NCI-H2081 treated with DMSO at 0.1 percent for 48 hours (cell line): ENCODE measurements at places on chromosomes 2 and 18.
A peak's percentile ranks its signal among the peaks of the same experiment; 100 is the strongest.

DNA sequence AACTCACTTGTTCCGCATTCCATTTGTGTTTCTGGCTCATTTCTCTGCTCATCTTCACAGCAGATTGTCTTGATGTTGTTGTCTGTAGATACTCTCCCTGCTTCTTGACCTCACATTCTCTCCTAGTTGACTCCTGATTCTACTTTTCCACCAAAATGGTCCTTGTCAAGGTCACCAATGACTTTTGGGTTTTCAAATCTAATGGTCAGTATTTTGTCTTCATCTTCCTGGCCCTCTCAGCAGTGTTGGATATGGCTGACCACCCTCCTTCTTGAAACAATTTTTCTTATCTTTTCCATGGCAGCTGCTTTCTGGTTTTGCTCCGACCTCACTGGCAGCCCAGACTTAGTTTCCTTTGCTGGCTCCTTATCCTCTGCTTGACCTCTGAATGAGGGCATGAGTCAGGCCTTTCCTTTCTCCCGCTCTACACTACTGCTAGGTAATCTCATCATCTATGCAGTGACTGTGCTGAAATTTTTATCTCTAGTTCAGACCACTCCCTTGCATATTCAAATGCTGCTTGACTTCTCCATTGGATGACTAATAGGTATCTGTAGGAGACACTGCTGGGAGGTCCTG is 386.6 kb upstream of the SPRED2 start:
- DNase-seq = no peak

DNA sequence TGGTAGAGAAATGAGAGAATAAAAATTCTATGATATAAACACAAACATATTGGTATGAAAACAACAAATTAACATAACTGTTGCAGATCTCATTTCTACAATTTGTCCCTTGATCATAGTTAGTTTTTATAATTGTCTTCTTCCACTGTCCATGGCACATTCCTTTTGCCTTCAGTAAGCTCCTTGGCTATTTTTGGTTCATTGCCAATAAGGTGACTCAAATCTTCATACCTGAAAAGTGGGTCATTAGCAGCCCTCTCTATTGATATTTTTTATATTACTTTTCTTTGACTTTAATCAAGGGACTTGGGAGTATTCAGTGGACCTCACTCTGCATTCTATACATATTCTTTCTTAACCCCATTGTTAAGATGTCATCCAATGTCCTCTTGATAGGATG is 552.9 kb downstream of the TDRD15 start:
- no peak for DNase-seq

GRCh38 chr18:63192885-63193349 is 126.7 kb downstream of the BCL2 start:
- no peak for DNase-seq

DNA sequence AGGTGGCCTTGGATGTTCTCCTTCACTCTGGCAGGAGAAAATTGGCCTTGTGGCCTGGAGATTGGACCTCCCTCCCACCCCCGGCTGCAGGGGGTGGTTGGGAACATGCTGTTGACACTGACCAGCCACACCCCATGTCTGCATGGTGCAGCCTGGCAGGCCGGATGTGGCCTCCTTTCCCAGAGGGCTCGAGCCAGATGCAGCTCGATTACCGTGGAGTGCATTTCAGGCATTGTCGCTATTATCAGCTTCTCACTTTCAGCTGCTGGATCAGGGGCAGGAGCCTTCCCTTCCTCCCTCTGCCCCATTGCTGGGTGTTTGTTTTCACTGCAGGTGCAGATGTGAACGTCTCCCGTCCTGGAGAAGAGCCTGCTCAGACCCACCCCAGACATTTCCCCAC is 211.0 kb upstream of the SIX2 start:
- DNase-seq = no peak

DNA sequence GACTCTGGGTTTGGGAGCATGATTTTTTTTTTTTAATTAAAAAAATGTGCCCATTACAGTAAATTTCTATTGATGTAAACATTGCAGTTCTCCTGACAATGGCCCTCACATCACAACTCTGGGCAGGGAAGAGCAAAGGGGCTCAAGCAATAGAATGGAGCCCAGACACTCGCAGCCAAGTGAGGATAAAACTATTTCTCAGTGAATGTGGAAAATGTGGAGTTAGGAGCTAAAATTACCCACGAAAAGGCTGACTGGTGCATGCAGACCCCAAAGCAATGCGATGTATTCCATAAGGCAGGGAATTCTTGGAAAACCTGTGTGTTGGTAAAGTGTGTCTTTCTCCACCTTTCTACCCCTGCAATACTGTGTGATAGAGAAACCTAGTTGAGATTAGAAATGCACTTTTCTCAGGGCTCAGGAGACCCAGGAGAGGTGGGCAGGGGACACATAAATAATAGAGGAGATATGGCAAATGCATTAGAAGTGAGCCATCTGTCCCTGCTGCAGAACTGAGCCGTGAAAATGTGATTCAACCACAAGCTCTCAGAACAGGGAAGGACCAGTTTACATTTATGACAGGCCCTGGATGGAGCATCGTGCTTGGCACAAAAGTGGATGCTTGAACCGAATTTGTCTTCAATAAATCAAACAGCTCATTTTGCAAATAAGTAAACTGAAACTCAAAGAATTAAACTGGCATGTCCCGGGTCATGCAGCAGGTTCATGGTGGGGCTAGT is 100.1 kb downstream of the MYCN start:
- DNase-seq = no peak

GRCh38 chr2:61995065-61995464 is 89.6 kb downstream of the COMMD1 start:
- no peak for DNase-seq

DNA sequence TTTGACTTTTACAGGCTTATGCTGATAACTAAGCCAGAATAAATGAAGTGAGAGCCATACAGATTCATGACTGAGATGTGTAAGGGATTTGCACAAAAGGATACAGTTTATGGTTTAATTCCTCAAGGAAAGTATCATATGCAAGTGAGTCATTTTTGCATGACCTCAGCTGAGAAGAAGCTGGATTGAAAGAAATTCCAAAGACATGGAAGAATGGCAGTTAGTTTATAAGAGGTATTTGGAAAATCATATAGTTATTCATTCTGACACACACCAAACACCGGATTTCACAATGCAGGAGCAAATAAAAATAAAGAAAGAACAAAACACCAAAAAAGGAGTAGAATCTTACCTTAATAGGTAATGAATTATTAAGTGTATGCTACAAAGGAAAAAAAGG is 83.2 kb upstream of the RND3 start:
- no peak for DNase-seq

GRCh38 chr2:156826341-156826933 is 390.3 kb downstream of the GPD2 start:
- no peak for DNase-seq

DNA sequence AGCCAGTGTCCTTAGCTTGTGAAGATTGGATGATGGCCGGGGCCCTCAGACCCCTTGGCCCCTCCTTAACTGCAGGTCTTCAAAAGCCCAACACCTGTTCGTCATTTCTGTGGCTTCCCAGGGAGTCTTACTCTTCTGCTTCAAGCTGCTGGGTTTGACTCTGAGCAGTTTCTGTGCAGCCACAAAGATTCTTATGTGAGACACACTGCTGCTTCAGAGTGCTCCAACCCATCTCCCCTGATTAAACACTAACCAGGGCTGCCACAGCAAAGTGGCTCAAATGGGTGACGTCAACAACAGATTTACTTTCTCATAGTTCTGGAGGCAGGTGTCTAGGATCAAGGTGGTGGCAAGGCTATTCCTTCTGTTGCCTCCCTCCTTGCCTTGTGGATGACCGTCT is 40.8 kb downstream of the TSN start:
- no peak for DNase-seq

GRCh38 chr2:73823916-73824523 is 4.7 kb upstream of the STAMBP start:
- DNase-seq = peak; percentile 62

GRCh38 chr2:239440511-239440959 is 39.7 kb upstream of the HDAC4 start:
- no peak for DNase-seq

DNA sequence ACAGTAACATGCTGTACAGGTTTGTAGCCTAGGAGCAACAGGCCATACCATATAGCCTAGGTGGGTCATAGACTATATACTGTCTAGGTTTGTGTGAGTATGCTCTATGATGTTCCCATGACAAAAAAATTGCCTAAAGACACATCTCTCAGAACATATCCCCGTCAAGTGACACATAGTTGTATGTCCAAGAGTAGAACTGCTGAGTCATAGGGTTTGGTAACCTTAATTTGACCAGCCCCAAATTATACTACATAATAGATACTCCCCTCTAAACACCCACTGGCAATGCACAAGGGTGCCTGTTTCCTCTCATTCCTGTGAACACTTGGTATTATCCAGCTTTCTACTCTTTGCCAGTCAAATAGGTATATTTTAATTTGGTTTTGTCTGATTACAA is 161.6 kb downstream of the LCLAT1 start:
- DNase-seq = no peak

DNA sequence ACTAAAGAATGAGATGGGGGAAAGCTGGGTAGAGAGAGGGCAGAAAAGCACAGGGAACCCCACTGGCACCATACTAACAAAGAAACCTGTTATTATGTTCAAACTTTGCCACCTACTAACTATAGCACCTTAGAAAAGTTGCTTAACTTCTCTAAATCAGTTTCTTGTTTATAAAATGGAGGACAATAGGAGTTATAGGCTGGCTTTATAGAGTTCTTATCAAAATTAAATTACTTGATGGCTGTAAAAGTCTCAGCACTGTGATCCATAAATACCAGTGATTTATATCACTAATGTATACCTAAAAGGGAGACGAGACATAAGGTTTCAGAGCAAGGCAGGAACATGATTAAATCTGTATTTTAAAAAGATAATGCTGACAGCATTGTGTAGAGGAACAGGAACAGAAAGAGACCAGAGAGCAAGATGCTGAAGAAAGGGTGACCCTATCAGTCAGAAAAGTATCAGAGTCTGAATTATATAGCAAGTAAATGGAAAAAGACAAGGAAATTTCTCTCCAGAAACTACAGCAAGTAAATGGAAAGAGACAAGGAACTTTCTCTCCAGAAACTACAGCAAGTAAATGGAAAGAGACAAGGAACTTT is 29.1 kb downstream of the PRKD3 start:
- no peak for DNase-seq

DNA sequence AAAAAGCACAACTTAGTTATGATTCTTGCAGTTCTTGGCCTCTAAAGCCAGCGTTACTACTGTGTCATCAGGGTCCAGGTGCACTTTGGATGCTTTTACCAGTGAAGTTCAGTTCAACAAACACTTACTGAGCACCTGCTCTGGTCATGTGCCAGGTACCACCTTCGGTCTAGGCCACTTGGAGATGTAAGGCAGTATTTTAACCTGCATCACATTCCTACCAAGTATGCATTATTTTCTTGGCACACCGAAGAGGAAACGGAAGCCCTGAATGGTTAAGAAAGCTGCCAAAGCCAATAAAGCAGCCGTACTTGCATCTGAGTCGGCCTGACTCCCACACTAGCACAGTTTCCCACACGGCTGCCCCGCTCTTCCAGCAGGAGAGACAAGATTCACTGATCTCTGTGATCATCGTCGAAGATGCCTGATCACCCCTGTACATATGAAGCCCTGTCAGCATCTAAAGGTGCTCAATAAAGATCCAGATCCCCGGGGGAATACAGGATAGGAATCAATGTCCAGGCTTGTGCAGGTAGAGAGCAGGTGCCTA is 427.1 kb downstream of the EIPR1 start:
- DNase-seq = no peak

DNA sequence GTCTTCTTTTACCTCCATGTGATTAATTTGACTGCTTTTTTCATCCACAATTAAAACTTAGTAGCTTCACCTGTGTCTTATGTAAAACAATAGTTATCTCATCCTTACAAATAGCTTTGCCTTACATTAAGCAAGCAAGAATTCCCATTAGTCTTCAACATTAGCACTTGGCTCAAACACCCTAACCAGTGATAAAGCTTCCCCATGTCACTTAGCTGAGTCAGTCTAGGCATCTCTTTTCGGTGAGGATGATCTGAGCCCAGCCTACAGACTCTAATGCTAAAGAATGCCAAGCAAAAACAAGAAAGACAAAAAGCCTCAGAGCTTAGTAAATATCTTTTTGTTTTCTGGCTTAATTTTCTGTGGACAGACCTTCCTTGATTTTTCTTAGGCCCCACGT is 26.1 kb downstream of the GAD1 start:
- DNase-seq = no peak

DNA sequence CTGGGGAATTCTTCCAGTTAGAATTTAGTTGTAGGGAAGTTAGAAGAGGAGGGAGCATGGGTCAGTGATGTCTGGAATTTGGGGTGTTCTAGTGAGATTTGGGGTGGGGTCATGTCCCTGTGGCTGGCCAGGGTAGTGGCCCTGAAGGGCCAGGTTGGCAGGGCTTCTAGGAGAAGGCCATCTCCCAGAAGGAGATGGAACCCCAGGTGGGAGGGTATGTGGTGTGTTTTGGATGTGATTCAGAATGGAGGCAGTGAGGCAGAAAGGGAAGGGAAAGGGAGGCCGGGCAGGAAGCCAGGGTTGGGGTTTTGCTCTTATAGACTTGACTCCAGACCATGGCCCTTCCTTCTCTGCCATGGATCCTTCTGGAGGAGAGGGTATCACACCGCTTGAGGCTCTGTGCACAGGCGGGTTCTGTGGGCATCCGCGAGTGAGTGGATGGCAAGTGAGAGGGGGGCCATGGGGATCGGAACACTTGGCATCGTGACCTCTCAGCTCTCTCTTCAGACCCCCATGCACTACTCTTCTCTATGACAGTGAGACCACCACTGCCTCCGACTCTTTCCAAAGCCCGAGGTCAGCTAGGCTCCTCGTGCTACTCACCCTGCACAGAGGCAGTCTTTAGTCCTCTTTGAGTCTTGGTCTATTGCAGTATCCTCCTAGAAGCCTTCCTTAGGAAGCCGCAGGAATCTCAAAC is 7.3 kb downstream of the GREB1 start:
- no peak for DNase-seq
